ENCODE measurements at places on chromosomes 4 and X. TPM values are rescaled to one million over a fixed set of nuclear protein-coding genes. Genes with fewer than 3 reads are reported as not detected.

Gene SEL1L3
- total RNA-seq, result 54.0 TPM

Gene TRPC5OS
- not detected for total RNA-seq

Gene PAPSS1
- 79.2 TPM for total RNA-seq

Gene GABRQ
- 9.6 TPM for total RNA-seq

Gene SLC16A2
- total RNA-seq, result 23.6 TPM

Gene SH3D19
- 51.3 TPM for total RNA-seq

Gene SCFD2
- total RNA-seq, result 10.2 TPM

Gene ZRSR2
- total RNA-seq, result 7.6 TPM

Gene NHSL2
- total RNA-seq, result 7.2 TPM

Gene BMPR1B
- 1.1 TPM for total RNA-seq

Gene PDGFRA
- 3.4 TPM for total RNA-seq

Data from H1 (cell line).